ENCODE measurements at places on chromosomes 11 and 22. TPM values are rescaled to one million over a fixed set of nuclear protein-coding genes. Genes with fewer than 3 reads are reported as not detected.

The FLRT1 gene
- total RNA-seq = not detected

The NEU3 gene
- total RNA-seq = 11.8 TPM

The LRRC4C gene
- 1.2 TPM for total RNA-seq

The HMOX1 gene
- total RNA-seq = 17.5 TPM

The SMC1B gene
- not detected for total RNA-seq

DNA sequence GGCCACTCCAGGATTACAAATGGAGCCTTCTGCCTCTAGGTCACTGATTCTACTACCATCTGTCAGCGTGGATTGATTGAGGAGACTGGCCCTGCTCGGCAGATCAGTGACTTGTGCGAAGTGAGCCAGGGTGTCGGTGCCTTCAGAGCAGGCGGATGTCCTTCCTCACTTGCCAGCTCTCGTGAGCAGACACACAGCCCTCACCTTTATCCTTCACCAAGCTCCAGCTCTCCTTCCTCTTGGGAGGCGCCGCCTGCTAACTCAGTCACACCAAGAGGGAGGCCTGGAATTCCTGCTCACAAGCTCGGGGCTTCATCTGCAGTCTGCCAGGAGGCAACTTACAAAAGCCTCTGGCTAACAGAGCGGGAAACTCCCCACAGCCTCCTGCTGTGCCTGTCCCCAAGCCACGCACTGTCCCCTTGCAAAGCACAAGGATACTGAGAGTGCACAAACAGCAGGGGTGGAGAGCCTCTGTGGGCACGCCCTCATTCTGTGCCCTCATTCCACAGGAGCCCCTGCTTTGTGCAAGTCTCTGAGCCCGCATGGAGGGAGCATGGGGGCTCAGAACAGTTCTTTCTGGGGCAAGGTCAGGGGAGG, 3.5 kb upstream of the TCF20 start:
- peaks cover 10% of the 10 kb centered on the region for H3K36me3 ChIP-seq
- DNase-seq = no peak
- H3K27me3 ChIP-seq = peaks cover 13% of the 10 kb centered on the region
- H3K27ac ChIP-seq = no peak overlapping the region

DNA sequence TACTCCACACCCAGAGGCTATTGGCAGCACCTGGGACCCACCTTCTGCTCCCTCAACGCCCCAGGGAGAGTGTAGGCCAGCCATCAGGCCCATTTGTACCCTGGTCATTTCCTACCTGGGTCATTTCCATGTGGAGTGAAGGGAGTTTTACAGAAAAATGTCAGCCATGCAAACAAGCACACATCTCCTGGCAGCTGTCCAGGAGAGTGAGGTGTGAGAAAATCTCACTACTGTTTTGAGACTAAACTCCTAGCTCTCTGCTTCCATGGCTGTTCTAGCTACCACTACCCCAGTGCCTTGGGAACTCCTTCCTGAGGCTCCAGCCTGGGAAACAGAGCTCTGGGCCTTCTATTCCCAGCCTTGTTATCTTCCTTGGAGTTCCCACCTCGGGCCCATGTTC, 2.8 kb upstream of the TMPRSS13 start:
- peaks cover 6% of the 10 kb centered on the region for H3K27me3 ChIP-seq
- no peaks in the 10 kb centered on the region for H3K36me3 ChIP-seq
- H3K4me1 ChIP-seq = peaks cover 25% of the 10 kb centered on the region
- no peak overlapping the region for H3K27ac ChIP-seq
- no peak overlapping the region for H3K4me3 ChIP-seq
- DNase-seq = no peak

DNA sequence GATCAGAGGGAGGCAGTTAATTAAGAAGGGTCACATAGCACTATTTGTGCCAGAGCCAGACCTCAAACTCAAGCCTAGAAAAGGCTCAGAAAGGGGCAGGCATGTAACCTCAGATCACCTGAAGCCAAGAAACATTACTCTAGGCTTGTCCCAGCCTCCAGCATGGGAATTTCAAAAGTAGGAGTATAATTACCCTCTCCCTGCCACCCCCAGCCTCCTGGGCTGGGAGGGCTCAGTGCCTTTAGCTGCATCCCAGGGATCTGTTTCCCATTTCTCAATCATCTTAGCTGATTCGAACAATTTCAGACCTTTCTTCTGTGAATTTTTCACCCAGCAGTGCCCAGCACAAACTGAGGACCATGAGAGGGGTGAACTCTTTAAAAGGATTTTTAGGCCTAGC, 33.1 kb upstream of the LRRC10B start:
- H3K27ac ChIP-seq = no peak overlapping the region
- H3K27me3 ChIP-seq = peaks cover 5% of the 10 kb centered on the region
- H3K36me3 ChIP-seq = peaks cover 10% of the 10 kb centered on the region
- peaks cover 9% of the 10 kb centered on the region for H3K4me1 ChIP-seq

DNA sequence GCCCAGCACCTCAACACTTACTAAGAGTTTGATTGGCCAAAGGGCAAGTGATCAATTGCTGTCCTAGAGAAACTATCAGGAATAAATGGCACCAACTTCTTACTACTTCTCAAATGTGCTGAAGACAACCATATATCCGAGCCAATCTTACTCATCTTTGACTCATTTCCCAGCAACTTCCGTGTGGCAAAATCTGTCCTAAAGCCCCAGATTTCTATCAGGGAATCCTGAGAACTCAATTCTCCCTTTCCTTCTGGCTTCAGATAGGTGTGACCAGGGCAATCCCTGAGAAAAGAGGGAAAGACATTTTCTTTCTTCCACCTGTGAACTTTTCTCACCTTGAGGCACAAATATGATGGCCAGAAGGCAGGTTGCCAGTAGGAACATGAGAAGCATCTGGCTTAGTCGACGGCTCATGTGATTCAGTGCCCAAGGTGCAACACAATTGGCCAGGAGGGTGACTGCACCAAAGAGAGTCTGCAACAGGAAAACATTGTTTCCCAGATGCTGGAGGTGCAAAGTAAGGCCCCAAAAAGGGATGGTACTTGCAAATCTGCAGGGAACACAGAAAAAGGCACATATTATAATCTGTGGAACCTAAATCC, 21.8 kb upstream of the SLC22A24 start:
- H3K27me3 ChIP-seq = no peaks in the 10 kb centered on the region
- H3K27ac ChIP-seq = no peak overlapping the region
- H3K4me3 ChIP-seq = no peak overlapping the region
- no peak for DNase-seq

DNA sequence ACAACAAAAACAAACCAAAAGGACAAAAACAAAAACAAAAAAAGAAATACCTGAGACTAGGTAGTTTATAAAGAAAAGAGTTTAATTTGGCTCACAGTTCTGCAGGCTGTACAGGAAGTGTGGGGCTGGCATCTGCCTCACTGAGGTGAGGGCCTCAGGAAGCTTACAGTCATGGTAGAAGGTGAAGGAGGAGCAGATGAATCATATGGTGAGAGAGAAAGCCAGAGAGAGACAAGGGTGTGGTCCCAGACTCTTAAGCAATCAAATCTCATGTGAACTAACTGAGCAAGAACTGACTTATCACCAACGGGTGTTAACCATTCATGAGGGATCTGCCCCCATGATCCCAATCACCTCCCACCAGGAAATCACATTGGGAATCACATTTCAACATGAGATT, 58.8 kb upstream of the ZBED5 start:
- peaks cover 7% of the 10 kb centered on the region for H3K36me3 ChIP-seq
- no peak for DNase-seq
- H3K4me1 ChIP-seq = no peaks in the 10 kb centered on the region

DNA sequence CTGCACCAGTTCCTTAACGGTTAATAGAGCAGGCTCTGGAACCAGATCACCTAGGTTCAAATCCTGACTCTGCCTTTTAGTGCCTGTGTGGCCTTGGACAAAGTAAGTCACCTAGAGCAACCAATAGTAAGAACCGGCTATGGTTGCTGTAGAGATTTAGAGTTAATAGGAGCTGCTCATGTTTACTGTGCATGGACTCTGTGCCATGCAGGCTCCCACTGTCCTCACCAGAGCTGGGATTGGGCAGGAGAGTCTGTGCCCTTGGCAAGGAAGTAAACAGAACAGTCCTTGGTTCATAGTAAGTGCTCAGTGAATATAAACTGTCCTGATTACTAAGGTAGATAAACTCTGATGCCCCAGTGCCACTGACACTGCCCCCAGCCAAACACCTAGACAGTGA, 1.4 kb upstream of the TP53I11 start:
- no peak overlapping the region for H3K4me3 ChIP-seq
- peaks cover 48% of the 10 kb centered on the region for H3K4me1 ChIP-seq
- H3K27ac ChIP-seq = no peak overlapping the region
- peaks cover 19% of the 10 kb centered on the region for H3K27me3 ChIP-seq
- H3K36me3 ChIP-seq = peaks cover 4% of the 10 kb centered on the region

GRCh38 chr11:74417379-74417804, 19.2 kb upstream of the PGM2L1 start:
- no peak overlapping the region for H3K27ac ChIP-seq
- no peaks in the 10 kb centered on the region for H3K27me3 ChIP-seq
- H3K4me3 ChIP-seq = no peak overlapping the region
- peaks cover 6% of the 10 kb centered on the region for H3K4me1 ChIP-seq
- DNase-seq = no peak

- no peak overlapping the region for H3K4me3 ChIP-seq
- DNase-seq = no peak
Observed at GRCh38 chr11:61486011-61486620, 22.4 kb upstream of the LRRC10B start.

DNA sequence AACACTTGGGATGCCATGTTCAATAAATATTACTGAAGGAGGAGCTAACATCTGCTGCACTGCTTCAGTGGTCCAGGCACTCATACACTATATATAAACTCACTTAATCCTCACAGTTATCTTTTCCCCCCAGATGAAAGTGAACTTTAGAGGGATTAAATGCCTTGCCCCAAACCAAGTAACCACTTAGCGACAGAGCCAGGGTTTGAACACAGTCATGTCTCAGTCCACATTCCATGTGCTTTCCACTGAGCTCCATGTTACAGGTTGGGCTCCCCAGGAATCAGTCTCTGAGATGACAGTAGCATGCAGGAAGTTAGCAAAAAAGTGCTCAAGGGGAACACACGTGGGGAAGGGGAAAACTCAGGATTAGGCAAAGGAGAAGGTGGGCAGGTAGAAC, 59.3 kb downstream of the ENDOD1 start:
- H3K27ac ChIP-seq = no peak overlapping the region
- H3K4me3 ChIP-seq = no peak overlapping the region

DNA sequence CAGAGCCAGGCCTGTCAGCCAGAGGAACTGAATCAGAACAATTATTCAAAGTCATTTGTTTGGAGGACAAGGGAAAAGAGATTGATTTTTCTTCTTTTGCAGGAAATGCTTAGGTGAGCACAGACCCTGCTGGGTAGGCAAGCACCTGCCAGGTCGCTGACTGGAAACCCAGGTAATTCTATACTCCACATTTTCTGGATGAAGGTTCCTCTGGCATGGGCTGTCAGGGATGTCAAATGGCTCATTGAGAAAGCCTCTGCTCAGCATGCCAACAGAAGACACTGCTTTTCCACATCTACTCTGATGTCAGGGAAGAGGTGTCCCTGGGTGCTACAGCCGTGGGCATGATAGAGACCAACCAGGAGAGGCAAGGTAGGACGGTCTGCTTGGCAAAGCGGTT, 166.7 kb upstream of the SYN3 start:
- DNase-seq = no peak
- peaks cover 2% of the 10 kb centered on the region for H3K27me3 ChIP-seq
- H3K36me3 ChIP-seq = peaks cover 7% of the 10 kb centered on the region
- H3K27ac ChIP-seq = no peak overlapping the region
- H3K4me3 ChIP-seq = no peak overlapping the region

GRCh38 chr22:33255791-33256190, 197.6 kb upstream of the SYN3 start:
- peaks cover 9% of the 10 kb centered on the region for H3K4me1 ChIP-seq
- DNase-seq = no peak

DNA sequence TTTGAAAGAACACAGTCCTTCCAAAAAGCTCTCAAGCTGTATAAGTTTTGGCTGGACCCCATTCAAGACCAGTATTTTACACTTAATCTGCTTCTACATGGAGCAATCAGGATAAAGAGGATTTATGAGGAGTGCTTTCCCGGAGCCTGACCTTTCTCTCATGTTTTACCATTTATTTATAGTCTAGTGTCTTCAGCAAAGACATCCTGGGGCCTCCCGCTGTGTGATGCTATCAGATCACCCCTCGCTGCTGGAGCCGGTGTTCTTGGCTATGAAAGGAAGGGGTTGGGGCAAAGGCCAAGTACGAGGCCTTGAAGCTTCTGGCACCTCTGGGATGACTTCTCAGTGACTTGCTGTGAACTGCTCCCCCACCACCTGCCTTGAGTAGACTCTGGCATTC, 189.6 kb downstream of the ADAMTS15 start:
- H3K4me1 ChIP-seq = peaks cover 10% of the 10 kb centered on the region
- H3K36me3 ChIP-seq = no peaks in the 10 kb centered on the region
- H3K27ac ChIP-seq = no peak overlapping the region
- H3K27me3 ChIP-seq = peaks cover 5% of the 10 kb centered on the region

DNA sequence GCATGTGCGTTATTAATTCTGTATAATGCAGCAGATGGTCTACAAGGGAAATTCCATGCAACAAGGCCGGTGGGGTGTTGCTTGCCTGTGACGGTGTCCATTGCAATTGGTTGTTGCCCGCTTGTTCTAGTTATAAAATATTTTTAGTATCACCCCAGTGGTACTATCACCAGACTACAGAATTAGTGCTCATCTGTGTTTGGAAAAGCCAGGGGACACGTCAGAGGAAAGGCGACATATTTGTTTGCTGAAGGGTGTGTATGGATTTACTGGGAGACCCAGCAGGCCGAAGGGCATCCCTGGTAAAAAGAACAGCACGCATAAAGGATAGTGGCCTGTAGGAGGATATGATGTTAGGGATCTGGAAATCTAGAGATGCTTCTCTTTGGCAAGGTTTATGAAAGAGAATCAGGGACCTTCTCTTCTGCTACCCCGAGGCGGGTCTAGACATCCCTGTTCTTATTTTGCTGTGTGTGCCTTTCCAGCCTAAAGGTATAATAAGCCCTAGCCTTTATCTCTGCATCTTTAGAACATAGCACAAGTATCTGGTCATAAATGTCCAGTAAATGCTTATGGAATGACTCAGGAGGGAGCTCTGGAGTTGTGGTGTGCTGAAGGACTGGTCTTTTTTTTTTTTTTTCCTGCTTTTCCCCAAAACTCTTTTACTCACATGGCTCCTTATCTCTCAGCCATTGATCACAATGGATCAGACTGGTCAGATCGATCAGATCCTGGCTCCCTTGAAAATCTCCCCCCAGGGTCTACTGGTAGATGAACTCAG, 90.9 kb downstream of the LDLRAD3 start:
- no peak overlapping the region for H3K27ac ChIP-seq
- H3K36me3 ChIP-seq = peaks cover 6% of the 10 kb centered on the region
- H3K4me1 ChIP-seq = no peaks in the 10 kb centered on the region
- no peaks in the 10 kb centered on the region for H3K27me3 ChIP-seq
- no peak overlapping the region for H3K4me3 ChIP-seq

DNA sequence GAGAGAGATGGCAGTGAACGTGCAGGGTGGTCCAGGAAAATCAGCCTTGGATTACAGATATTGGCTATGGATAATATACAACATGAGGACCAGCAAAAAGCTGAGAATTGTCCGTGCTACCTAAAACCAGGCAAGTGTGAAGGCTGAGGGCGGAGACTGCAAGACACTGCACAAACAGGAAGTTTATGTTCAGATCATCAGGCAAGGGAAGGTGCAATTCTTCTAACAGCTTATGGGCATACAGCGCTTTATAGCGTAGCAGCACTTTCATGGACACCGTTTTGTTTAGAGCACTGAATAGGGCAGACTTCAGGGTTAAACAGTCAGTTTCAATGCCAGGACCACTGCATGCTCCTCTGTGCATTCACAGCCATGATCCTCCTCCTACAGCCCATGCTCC, 93.1 kb upstream of the TMEM45B start:
- H3K4me1 ChIP-seq = no peaks in the 10 kb centered on the region
- H3K4me3 ChIP-seq = no peak overlapping the region
- H3K27me3 ChIP-seq = peaks cover 3% of the 10 kb centered on the region
- no peak overlapping the region for H3K27ac ChIP-seq
